ENCODE measurements at places on chromosomes 2 and 18.

GRCh38 chr2:100894105-100894795 lies 74.3 kb downstream of the NPAS2 start:
- DNase-seq: no peak

GRCh38 chr2:172350839-172351479 lies 76.4 kb upstream of the ITGA6 start:
- no peak for DNase-seq

GRCh38 chr2:66201242-66201641 lies 233.7 kb upstream of the MEIS1 start:
- peak; percentile 3 for DNase-seq

DNA sequence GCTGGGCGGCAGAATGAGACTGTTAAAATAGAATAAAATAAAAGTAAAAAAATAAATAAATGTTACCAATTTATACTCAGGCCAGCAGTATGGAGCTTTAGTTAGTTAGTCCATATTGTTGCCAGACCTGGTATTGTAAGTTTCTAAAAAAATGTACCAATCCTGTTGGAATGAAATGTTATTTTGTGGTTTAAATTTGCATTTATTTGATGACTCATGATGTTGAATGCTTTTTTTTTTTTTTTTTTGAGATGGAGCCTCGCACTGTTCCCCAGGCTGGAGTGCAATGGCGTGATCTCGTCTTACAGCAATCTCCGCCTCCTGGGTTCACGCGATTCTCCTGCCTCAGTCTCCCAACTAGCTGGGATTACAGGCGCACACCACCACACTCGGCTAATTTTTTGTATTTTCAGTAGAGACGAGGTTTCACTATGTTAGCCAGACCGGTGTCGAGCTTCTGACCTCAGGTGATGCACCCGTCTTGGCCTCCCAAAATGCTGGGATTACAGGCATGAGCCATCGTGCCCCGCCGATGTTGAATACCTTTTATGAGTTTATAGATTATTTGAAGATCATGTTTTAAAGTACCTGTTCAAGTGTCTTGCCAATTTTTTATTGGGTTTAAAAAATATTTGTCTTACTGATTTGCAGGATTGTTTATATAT lies 5.7 kb upstream of the PTPRN start:
- no peak for DNase-seq

GRCh38 chr2:221671515-221671914 lies 99.4 kb upstream of the EPHA4 start:
- DNase-seq: no peak

DNA sequence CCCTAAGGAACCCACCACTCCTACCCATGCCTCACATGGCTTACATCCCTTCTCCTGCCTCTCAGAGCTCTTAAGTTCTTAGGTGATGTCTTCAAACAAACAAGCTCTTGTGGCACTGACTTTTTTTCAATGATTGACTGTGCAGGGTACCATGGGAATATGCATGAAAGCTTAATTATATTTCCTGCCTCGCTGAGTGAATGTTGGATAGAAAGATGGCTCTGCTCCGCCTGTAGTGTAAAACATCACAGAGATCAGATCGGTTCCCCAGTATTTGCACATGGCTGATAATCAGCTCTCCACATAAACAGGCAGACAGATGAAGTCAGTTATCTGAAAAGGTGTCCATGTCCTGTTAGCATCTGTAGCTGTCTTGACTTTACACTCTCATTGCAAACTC lies 820.8 kb downstream of the TDRD15 start:
- no peak for DNase-seq

- DNase-seq: no peak
These were observed 36.7 kb downstream of the DYNC1I2 start for GRCh38 chr2:171723716-171724683.

DNA sequence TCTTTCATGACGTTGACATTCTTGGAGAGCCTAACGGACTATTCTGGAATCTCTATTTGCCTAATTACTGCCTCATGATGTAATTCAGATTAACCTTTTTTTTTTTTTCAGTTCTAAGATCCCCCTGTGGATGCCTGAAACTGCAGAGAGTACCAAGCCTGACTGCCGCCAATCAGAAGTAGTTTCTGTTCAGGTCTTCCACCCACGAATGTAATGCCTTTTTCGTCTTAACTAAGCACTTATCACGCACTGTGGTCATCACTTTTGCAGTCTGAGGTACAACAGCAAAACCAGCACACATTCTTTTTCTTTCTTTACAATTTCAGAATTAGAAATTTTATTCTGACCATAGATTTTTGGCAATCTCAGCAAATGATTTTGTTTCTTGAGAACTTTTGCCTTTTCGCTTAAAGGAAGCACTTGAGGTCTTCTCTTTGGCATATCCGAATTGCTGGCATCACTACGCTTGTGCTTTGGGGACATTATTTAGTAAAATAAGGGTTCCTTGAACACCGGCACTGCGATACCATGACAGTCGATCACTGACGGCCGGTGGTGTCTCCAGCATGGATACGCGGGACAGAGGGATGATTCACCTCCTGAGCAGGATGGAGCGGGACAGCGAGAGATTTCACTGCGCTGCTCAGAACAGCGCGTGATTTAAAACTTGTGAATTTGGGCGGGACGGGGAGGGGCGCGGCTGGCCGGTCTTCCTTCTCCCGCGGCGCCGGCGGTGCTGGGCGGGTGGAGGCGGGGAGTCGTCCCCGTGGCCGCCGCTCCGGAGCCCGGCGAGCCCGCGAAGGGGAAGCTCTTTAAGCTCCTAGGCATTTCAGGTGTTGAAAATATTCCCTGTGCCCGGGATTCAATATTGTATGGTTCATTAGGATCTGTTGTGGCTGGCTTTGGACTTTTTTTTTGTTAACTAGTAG lies 32.0 kb upstream of the GPR55 start:
- no peak for DNase-seq

DNA sequence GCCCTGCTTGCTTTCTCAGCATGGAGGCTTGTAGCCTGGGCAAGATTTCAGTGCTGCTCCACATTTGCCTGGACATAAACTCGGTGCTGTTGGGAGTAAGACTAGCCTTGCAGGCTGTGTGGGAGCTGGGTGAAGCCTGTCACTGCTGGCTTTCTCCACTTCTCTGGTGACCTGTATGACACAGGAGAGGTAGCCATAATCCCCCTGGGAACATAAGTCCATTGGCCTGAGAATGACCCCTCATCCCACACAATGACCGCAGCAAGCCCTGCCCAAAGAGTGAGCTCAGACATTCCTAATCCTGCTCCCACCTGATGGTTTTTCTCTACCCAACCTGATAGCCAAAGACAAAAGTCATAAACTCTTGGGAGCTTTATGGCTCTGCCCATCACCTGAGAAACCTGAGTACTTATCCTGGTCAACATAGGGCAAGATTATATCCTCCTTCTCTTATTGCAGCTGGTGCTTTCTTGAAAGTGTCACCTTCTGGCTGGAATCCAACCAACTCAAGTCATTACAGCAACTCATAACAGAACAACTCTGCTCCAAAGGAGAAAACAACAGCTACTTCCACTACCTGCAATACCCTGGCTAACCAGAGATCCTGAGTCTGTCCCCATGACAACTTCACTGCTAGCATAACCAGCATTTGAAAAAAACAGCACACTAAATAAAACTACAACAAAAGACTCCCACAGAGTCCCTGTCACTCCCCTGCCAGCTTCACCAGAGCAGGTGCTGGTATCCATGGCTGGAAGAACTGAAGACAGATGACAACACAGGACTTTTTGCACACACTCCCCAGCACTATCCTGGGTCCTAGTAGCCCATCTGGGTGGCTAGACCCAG lies 834.4 kb upstream of the DDX18 start:
- DNase-seq: peak; percentile 71

DNA sequence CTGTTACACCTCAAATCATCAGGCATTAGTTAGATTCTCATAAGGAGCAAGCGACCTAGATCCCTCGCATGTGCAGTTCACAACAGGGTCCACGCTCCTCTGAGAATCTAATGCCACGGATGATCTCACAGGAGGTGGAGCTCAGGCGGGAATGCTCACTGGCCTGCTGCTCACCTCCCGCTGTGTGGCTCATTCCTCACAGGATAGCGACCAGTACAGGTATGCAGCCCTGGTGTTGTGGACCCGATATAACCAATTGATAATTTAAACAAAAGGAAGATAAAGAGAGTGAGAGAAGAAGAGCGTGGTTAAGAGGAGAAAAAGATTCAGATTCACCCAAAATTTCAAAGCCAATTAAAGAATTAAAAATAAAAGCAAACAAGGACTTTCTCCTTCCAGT lies 20.8 kb downstream of the TLK1 start:
- no peak for DNase-seq

GRCh38 chr2:43488737-43489136 lies 107.1 kb downstream of the THADA start:
- no peak for DNase-seq

DNA sequence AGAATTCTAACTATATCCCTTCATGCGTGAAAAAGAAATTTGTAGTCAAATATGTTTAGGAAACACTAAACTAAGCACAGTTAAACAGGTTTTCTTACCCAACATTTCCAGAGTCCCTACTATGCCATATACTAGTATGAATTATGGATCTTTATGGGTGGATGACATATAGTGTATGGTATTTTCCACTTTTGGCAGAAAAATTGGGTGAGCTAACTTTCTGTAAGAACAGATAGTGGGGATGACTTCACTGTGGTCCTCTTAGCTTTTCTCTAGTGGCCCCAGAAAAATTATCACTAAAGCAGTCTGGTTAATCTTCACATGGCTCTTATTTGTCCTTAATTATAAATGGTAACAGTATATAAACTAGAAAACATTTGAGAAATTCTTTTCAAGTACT lies 240.0 kb upstream of the GULP1 start:
- DNase-seq: no peak

GRCh38 chr2:118850168-118850900 lies 2.9 kb upstream of the EN1 start:
- no peak for DNase-seq

DNA sequence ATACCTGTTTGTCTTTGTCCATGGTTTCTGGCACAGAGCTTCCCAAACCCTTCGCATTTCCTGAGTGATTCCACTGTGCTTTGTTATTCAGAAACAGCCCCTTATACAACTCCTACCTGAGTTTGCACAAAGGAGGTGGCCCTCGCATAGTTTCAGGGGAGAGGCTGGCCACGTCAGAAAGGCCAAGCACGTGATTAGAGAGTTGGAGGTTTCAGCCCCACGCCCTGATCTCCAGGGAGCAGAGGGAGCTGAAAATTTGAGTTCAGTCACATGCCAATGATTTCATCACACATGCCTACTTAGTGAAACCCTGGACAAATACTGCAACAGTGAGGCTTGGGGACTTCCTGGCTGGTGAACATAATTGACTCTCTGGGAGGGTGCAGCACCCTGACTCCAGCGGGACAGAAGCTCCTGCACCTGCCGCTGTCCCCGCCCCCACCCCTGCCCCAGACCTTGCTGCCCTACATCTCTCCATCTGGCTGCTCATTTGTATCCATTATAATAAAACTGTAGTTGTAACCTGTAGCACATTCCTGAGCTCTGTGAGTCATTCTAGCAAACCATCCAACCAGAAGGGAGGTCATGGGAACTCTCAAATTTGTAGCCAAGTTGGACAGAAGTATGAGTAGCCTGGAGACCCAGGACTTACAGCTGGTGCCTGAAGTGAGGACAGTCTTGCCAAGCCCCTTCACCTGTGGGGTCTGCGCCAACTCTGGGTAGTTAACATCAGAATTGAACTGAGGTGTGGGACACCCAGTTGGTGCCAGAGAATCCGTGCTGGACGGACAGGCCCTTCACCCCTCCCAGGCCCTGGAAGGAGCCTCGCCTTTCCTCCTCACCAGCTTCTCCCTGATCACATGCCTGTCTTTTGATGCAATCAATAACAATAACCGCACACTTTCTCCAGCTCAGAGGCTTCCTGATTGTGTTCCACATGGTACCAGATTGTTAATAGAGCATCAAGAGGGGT lies 224.3 kb downstream of the ANAPC1 start:
- DNase-seq: peak; percentile 91

DNA sequence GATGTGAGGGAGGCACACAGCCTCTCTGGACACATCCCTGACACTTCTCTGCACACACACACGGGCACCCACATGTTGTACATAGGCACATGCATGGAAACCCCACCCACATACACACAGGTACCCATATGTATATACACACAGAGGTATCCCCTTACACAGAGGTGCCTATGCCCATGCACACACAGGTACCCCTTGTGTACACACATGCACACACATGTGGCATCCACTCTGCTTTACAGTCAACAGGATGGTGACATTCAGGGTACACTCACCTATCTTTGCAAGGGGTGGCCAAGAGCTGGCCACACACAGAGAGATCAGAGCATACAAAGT lies 59.5 kb downstream of the FAM168B start:
- DNase-seq: no peak

DNA sequence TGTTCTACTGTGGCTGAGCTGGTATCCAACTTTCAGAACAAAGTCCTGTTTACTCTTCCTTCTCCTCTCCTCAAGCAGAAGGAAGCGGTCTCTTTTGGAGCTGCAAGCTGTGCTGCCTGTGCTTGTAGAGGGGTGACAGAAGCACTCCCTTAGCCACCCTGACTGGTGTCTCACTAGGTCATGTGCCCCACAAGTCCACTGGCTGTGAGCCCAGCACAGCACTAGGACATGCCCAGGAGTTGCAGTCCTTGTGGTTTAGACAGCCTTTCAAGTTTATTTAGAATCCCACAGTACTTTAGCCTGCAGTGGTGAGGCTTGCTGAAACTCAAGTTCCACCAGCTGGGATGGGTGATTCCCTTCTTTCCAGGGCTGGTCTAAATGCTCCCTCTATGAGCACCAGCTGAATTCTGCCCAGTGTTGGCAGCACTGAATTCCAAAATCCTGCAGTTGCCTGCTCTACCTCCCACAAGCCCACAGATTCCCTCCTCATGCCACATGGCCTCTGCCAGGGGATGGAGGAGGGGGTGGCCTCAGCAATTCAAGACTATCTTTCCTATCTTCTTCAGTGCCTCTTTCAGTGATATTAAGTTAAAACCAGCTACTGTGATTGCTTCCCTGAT lies 61.2 kb downstream of the CCDC85A start:
- DNase-seq: no peak

GRCh38 chr2:85419009-85419675 lies 628 bp downstream of the SH2D6 start:
- no peak for DNase-seq

GRCh38 chr2:134499307-134499926 lies 219.4 kb downstream of the TMEM163 start:
- DNase-seq: peak; percentile 18

DNA sequence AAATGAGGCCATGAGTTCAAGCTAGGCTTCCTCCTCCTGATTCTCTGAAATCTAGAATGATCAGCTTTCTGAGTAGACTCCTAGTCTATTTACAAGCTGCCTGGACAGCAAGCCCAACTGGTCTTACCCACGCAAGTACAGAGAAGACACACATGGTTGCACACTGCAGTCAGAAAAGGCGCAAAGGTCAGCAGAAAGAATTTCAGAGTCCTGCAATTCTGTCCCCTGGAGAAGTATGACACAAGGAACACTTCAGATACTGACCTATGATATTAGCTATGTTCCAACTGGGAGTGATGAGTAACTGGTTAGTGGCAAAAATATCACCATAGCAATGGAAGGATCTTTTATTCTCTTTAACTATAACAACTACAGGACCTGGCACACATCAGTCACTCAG lies 336.1 kb upstream of the PKDCC start:
- no peak for DNase-seq
